H9 (cell line): ENCODE measurements at places on chromosomes 2 and 18. TPM values are rescaled to one million over a fixed set of nuclear protein-coding genes. Genes with fewer than 3 reads are reported as not detected.
A peak's percentile ranks its signal among the peaks of the same experiment; 100 is the strongest.

GRCh38 chr2:119659601-119660342 is 19.2 kb upstream of the TMEM177 start:
- peak; percentile 50 for DNase-seq

- no peak for DNase-seq
Observed at GRCh38 chr2:23499439-23499838, 114.5 kb downstream of the KLHL29 start.

- DNase-seq: no peak
Observed at GRCh38 chr2:150293771-150294170, 193.7 kb downstream of the RND3 start.

DNA sequence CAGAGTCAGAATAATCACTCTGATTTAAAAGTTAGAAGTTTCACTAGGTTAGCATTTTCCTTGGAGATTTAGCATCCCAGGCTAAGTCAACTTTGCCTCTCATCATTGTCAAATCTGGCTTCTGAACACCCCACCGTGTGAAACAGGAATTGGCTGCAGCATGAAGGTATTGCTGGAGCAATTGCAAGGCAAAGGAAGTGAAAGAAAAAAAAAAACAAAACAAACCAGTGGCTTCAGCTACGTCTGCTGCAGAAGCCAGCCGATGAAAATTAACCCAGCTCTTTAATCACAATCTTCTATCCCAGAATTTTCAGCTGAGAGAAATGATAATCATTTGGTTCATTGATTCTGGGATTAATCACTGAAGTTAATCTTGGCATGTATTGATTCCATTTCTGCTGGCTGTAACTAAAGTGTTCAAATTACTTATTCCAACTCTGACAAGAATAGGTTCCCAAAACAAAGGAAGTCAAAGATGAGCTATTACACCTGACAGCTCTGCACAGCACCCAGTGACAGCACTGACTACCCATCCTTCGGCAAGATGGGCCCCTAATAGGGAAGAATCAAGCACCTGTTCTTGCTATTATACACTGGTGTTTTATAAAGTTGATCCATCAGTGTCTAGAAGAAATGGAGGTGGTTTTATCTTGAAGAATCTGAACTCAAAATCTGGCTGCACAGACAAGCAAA is 42.7 kb upstream of the REG3G start:
- DNase-seq: no peak

DNA sequence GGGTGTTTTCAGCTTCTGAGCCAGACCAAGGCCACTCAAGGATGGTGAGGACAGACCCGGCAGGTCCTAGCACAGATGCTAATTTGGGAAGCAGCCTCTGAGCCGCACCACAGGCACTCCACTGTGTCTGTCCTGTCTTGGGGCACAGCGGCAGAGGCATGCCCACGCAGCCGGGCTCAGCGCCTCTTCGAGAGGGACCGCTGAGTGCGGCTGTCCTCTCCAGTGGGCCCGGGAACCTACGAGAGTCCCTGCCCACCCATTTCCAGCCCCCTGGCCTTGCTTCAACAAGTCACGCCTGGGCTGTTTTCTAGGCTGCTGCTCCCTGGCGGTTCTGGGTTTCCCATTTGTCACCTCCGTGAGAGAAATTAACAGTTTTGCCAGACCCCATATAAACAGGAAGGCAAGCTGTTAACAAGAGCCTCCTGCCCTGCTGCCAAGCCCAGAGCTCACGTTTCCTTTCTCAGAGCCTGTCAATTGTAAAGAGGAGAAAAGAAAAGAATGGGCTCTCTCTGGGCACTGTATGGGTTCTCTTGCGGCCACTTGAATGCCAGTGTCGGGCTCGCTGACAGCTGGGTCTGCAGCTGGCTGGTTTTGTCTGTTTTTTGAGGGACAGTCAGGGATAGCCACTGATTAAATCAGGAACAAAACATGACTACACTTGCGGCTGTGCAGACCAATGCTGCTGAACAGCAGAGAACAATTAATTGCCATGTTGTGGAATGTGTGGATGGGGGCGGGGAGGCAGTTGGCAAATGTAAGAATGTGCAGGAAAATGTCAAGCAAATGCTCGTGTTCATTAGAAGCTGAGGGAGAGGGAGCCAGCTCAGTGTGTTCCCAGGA is 30.6 kb downstream of the TMEM17 start:
- DNase-seq: no peak

DNA sequence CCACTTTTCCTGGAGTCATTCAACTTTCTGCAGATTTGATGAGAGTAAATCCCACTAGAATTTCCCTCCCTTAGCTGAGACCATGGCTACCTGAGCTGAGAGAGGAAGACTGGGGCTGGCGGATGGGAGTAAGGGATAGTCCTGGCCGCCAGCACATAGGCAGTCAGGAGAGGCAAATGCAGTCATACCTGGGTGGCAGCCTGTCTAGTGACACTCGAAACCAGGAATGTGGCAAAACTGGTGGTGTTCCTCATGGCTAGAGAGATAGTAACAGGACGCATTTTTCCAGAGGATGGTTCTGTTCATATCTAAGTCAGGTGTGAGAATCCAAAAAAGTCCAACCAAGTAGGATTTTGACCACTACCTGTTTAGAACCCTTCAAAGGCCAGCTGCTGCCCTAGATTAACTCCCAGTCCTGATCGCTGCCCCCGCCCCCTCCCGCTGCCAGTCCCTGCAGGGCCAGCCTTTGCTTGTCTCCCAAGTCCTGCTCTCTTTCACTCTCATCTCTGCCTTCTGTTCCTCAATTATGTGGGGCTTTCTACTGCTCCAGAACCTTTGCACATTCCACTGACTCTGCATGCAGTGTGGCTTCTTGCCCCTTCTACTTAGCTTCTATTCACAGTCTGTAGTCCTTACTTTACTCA is 17.4 kb upstream of the SCG2 start:
- no peak for DNase-seq

DNA sequence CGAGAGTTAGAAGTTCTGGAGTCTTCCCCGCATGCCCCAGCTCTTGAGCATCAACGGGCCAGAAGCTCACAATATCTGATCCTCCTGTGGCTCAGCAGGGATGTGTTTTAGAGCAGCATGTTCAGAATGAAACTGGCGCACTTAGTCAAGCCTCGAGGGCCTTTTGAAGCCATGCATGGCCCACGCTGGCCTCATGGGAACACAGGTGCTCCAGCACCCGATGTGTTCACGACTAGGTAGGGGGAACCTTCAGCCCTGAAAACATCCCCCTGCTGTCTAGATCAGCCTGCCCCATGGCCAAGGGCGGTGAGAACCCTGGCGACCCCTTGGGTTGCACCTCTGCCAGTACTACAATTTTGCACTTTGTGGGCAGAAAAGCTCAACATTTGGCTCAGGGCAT is 32.8 kb downstream of the MSH6 start:
- no peak for DNase-seq

GRCh38 chr2:102446936-102447335 is 24.0 kb downstream of the IL18RAP start:
- no peak for DNase-seq

DNA sequence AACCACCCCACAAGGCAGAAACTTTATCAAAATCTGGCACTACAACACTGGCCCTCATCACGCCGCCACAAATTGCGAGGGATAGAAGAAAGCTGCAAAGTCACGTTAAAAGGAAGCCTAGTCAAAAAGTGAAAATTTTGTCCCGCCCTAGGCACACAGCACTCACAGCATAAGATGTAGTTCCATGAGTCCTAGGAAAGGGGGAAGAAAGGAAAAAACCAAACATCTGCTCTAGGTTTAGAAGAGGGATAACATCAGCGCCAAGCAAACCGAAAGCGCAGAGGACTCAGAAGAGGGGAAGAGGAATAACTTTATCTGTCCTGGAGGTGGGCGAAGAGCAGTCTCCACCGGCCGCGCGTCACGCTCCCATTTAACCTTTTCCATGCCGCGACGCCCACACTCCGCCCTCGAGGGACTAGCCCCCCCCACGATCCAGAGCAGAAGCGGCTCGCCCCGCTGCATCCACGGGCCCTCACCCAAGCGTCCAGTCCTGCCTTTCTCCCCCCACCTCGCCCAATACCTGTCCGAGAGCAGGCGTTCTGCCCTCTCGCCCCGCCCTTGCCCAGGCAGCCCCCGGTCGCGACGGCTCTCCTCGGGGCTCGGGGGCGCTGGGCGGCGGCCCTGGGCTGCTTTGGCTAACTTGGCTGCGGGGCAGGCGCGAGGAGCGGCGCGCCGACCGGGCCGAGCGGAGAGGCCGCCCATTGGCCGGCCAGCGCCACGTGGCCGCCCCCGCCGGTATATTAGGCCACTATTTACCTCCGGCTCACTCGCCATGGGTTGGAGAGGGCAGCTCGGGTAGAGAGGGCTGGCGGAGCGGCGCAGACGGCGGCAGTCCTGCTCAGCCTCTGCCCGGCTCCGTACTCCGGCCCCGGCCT is at the start of gene HOXD1:
Gene HOXD1, plus strand, starts transcription at position 770 of the 875 bp plus-strand sequence. CDS start 134 bp downstream, outside the sequence.
- DNase-seq: peak; percentile 81

- DNase-seq: no peak
Observed at GRCh38 chr2:108460345-108461037, 11.5 kb downstream of the GCC2 start.

- no peak for DNase-seq
Observed at GRCh38 chr2:129895526-129896082, 83.9 kb upstream of the RAB6C start.

- DNase-seq: no peak
Observed at GRCh38 chr2:151560289-151560688, 150.6 kb downstream of the RIF1 start.

DNA sequence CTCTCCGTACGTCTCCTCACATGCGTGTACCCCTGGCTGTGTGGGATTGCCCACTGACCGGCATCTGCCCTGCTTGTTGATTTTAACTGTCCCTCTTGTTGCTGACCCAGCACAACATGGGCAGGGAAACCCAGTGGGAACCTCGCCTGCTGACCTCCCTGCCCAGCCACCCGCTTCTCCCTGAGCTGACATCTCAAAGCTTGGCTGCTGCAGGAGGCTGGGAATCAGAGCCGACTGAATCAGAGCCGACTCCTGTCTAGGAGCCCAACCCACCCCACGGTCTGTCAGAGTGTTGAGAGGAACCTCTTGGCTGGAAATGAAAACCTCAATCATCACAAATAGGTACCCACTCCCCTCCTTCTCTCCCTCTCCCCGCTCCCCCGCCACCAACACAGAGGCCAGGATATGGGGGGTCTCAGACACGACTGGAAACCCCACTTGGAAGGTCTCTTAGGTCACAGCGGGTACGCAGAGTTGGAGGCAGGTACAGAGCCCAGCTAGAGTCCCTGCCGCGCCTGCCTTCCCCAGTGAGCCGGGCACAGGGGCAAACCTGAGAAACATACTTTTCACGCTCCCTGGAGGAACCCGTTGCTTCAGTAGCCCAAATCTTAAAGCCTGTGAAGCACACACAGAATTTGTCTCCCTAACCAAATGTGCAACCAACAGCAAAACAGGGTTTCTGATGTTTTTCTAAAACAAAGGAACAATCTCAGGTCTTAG is 784 bp downstream of the EDAR start:
- no peak for DNase-seq

DNA sequence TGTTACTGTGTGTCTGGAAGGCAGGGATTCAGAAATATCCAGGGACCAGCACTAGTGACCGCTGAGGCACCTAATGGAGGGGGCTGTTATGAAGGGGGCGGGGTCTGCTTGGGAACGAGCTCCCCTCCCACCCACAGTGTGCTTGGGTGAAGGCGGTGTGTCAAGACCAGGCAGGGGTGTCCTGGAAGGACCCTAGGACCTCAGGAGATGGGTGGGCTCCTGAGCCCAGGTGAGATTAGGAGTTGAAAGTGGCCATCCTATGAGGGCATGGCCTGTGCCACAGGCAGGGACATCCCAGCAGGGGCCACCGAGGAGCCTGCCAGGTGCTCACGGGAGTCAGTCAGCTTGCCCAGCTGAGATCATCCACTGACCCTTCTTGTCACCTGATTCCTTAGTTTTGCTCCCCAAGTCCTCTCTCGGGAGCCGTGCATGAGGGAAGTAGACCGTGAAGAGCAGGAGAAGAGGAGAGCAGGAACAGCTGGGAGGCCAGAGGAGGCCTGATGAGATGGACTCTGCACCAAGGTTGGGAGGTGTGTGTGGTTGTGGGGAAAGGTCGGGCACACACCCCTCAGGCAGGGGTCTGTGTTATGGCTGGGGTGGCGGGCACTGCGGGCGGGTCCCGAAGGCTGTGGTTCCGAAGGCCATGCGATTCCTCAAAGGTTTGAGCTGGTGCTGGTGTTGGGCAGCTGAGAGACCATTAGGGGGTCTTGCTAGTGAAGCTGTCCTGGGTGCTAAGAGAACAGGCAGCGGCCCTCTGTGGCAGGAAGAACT is 180.9 kb upstream of the HS6ST1 start:
- peak; percentile 22 for DNase-seq

DNA sequence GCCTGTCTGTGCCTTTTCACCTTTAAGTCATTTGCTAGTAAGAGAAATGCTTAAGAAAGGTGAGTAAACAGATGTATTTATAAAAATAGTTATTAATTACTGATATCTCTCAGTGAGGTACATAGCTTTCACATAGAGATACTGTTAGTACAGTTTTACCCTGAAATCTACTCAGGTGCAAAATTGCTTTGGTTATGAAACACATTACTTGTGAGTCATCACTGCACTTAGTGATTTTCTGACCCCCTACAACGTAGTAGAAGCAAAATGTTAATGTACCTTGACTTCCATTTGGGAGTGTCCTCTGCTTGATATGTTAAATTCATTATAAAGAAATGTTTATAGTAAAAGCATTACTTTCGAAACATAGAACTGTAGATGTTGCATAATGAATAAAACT is 6.5 kb downstream of the GLS start:
- no peak for DNase-seq

DNA sequence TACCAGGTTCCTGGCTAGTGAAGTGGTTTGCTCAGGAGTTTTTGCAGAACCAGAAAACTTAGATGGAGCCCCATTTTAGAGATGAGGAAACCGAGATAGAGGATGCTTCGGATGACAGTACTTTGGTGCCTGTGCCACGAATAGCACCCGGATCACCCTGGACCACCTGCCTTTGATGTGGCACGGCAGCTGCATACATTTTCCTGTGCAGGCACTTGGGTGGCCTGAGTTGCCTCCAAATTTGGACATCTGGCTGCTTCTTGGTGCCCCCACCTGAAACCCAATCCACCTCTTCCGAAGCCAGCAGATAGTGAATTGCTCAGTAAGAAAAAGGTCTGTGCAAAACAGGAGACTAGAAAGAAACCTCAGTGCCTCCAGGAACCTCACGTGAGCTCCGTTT is 140.6 kb upstream of the ID2 start:
- peak; percentile 14 for DNase-seq

- no peak for DNase-seq
Observed at GRCh38 chr18:5059696-5060032, 137.4 kb downstream of the AKAIN1 start.

DNA sequence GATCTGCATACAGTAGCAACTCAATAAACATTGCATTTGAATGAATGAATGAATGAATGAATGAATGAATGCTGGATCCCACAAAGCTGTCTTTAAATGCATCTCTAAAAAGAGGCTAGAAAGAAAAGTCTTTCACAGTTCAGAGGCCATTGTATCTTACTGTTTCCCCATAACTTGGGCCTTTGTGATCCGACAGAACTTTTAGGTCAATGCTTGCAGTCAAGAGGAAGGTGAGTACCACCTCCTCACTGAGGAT is 119.9 kb upstream of the COPS8 start:
- DNase-seq: no peak

Gene MYOM1
- total RNA-seq: 0.17 and 0.20 TPM in 2 replicates

Gene NEU2
- not detected in 2 replicates for total RNA-seq

Gene RELCH
- total RNA-seq: 32.3 and 36.2 TPM in 2 replicates

Gene ARL6IP6
- 27.3 and 34.4 TPM in 2 replicates for total RNA-seq

Gene ABCA12
- 0.02 TPM in 1 of 2 replicates, not detected in the other for total RNA-seq

Gene OSR1
- 0.24 and 0.35 TPM in 2 replicates for total RNA-seq

Gene PJVK
- total RNA-seq: 4.0 and 4.7 TPM in 2 replicates

Gene GKN1
- total RNA-seq: not detected in 2 replicates

Gene DSEL
- total RNA-seq: 5.3 and 6.0 TPM in 2 replicates

Gene LYPD1
- total RNA-seq: 10.6 and 11.2 TPM in 2 replicates
